Activated CD8-positive, alpha-beta memory T cell treated with anti-CD3 and anti-CD28 coated beads, Interleukin-2, amount 10 ng/mL, durations not matched to agents 7 days and 5 days (primary cell): ENCODE measurements at places on chromosomes 4 and X. TPM values are rescaled to one million over a fixed set of nuclear protein-coding genes. Genes with fewer than 3 reads are reported as not detected.

DNA sequence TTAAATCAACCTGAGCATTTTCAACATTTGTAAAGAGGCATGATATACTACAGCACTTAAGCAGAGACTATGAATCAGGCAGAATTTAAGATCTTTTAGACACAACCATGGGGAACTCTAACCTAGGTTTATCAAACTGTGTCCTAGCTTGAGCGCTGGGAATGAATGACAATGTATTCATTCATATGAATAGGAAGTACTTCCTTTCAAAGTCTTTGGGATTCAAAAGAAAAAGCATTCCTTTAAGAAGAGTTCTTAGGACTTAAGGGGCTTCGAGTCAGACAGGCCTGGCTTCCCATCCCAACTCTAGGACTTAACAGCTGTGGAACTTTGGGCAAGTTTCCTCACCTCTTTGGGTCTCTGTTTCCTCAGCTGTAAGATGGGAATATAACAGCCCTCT lies 104.6 kb downstream of the ANAPC4 start:
- H3K36me3 ChIP-seq, result no peaks in the 10 kb centered on the region
- peaks cover 3% of the 10 kb centered on the region for H3K27me3 ChIP-seq
- no peak for DNase-seq
- H3K4me1 ChIP-seq, result peaks cover 5% of the 10 kb centered on the region

HCCS gene
- 18.9 TPM for total RNA-seq

DNA sequence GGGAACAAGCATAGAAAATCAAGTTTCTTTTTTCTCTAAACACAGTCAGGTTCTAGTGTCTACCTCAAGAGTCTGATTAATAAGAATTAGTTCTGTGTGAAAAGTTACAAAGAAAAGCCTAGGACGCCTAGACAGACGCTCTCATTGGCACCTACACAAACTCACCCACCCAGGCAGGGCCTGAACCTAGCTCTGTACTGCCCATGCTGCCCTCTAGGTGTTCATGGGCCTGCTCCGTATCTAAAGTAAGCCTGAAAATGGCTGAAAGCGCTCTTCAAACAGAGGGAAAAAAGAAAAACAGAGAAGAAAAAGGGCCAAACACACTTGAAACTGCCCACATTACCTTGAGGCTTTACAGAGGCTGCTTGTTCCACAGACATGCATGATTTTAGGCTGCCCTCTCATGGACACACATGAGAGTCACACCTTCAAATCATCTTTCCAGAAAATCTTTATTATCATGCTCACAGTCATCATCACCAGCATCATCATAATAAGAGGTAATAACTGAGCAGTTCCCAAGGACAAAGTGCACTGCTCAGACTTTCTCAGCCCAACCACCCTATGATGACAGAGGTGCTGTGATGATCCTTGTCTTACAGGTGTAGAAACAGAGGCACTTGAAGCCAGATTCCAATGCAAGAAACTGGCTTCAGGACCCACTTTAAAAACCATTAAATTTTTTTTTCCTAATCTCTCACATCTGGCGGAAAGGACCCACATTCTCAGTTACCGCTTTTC lies 49.6 kb downstream of the MAP7D2 start:
- H3K27me3 ChIP-seq, result no peaks in the 10 kb centered on the region
- no peak overlapping the region for H3K4me3 ChIP-seq
- H3K36me3 ChIP-seq, result no peaks in the 10 kb centered on the region
- H3K4me1 ChIP-seq, result peaks cover under 1% of the 10 kb centered on the region
- no peak overlapping the region for H3K27ac ChIP-seq

MID1 gene
- total RNA-seq, result 0.33 TPM

- no peak overlapping the region for H3K27ac ChIP-seq
- no peak for DNase-seq
- no peak overlapping the region for H3K4me3 ChIP-seq
- no peaks in the 10 kb centered on the region for H3K27me3 ChIP-seq
These were observed 143.8 kb downstream of the FANCB start for GRCh38 chrX:14729058-14729457.

DNA sequence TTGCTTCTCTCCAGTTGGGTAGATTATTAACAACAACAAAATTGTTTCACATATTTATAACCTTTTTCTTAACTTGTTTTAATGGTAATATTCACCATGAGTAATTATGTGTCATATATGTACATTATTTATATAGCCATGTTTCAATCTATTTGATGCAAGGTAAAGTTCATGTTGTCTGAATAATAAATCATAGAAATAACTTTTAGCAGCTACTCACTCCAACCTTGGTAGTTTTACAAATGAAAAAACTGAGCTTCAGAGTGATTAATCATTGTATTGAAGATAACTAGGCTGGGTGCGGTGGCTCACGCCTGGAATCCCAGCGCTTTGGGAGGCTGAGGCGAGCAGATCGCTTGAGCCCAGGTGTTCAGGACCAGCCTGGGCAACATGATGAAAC lies 46.0 kb downstream of the TMA16 start:
- H3K36me3 ChIP-seq, result no peaks in the 10 kb centered on the region
- no peak overlapping the region for H3K27ac ChIP-seq
- H3K4me1 ChIP-seq, result no peaks in the 10 kb centered on the region
- no peaks in the 10 kb centered on the region for H3K27me3 ChIP-seq
- no peak overlapping the region for H3K4me3 ChIP-seq

GRCh38 chrX:84666086-84666485 lies 163.8 kb upstream of the HDX start:
- no peak overlapping the region for H3K4me3 ChIP-seq
- H3K36me3 ChIP-seq, result no peaks in the 10 kb centered on the region
- no peak for DNase-seq
- no peaks in the 10 kb centered on the region for H3K4me1 ChIP-seq
- no peak overlapping the region for H3K27ac ChIP-seq
- no peaks in the 10 kb centered on the region for H3K27me3 ChIP-seq

HDX gene
- total RNA-seq, result 1.4 TPM

RIBC1 gene
- 0.61 TPM for total RNA-seq
